ENCODE measurements at places on chromosomes 12 and 14.

DNA sequence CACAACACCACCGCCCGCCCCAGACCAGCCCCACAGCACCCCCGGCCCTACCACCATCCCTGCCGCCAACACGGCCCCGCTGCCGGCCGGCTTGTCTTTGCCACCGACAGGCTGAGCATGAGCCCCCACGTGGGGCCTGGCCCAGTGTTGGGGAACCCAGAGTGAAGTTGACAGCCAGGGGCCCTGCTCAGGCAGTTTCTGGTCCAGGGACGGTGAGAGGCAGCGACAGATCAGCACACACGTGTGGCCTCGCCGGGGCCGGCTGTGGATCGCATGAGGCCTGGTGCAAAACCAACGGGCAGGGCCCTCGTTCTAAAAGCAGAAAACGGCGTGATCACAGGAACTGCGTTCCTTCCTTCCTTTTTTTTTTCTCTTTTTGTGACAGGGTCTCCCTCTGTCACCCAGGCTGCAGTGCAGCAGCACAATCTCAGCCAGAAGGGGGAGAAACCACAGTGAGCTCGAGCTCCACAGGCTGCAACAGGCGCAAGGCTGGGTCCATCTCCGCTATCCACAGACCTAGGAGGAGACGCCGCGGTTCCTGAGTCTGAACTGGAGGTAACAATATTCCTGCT is 50.5 kb upstream of the FBRSL1 start:
- no peak for DNase-seq

- DNase-seq = no peak
These were observed 26.9 kb downstream of the WDR89 start for GRCh38 chr14:63614679-63615363.

GRCh38 chr12:91413581-91414546 is 231.2 kb upstream of the DCN start:
- DNase-seq = no peak

DNA sequence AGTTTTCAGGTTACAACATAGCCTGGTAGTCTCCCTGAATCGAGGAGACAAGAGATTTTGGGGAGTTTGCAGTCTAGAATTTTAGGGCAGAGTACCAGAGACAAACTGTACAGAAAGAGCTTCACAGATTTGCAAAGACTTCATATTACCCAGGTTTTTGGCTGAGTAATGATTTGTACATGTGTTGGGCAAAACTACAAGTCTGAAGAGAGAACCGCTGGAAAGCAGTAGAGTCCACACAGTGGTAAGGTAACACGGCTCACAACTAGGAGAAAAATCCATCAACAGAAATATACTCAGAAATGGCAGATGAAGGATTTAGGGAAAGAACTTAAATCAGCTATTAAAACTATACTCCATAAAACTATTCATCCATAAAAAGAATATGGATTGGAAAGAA is 25.7 kb downstream of the FBXO33 start:
- DNase-seq = no peak

- no peak for DNase-seq
These were observed 72.9 kb upstream of the ELK3 start for GRCh38 chr12:96121271-96121711.

DNA sequence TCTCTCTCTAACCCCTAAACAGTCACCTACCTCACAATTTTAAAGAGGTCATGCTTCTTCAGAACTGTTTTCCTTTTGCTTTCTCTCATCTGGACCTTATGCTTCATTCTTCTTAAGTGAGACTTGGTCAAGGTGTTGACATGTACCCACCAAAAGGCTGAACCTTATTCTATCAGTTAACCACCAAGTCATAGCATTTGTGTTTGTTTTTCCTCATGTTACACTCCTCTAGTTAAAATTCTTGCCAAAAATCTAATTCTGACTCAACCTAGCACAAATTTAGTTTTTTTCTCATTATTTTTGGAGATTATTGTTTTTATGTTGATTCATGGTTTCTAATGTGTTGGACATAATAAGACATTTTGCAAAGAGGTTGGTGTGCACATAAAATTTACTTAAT is 578.6 kb downstream of the SLC16A7 start:
- no peak for DNase-seq

DNA sequence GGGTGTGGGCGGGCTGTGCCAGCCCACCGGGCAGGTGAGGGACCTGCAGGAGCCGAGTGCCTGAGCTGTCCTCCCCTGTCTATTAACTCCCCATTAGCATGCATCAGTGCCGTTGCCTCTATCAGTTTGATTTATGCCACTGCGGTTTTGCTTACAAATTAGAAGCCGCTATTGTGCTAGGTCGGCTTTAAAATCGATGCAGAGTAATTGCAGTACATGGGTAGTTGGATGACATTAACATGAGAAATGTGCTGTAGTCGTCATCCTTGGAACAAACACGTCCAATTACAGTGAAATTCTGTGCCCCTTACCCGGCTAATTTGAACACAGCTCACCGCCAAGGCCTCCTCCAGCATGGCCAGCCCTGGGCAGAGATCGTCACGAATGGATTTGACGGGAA is 145.8 kb downstream of the TSPAN9 start:
- DNase-seq = no peak

- DNase-seq = no peak
These were observed 3.0 kb upstream of the NPFF start for GRCh38 chr12:53510181-53510812.

GRCh38 chr14:37089410-37089809 is 83.0 kb downstream of the SLC25A21 start:
- DNase-seq = no peak

Measured in activated CD8-positive, alpha-beta memory T cell treated with anti-CD3 and anti-CD28 coated beads for 1 hour (primary cell).